GM23338 (cell line): ENCODE measurements at places on chromosomes 13 and 19. TPM values are rescaled to one million over a fixed set of nuclear protein-coding genes. Genes with fewer than 3 reads are reported as not detected.

Gene KLK4
- 0.54 and 0.76 TPM in 2 replicates for total RNA-seq

Gene JOSD2
- total RNA-seq: 1.2 and 5.8 TPM in 2 replicates

- DNase-seq: no peak
- no peaks in the 10 kb centered on the region for H3K36me3 ChIP-seq
- no peaks in the 10 kb centered on the region for H3K27me3 ChIP-seq
- peak overlapping the region; percentile 63 for H3K27ac ChIP-seq
These were observed 932 bp upstream of the TRAPPC2B start for GRCh38 chr19:57362419-57362818.

DNA sequence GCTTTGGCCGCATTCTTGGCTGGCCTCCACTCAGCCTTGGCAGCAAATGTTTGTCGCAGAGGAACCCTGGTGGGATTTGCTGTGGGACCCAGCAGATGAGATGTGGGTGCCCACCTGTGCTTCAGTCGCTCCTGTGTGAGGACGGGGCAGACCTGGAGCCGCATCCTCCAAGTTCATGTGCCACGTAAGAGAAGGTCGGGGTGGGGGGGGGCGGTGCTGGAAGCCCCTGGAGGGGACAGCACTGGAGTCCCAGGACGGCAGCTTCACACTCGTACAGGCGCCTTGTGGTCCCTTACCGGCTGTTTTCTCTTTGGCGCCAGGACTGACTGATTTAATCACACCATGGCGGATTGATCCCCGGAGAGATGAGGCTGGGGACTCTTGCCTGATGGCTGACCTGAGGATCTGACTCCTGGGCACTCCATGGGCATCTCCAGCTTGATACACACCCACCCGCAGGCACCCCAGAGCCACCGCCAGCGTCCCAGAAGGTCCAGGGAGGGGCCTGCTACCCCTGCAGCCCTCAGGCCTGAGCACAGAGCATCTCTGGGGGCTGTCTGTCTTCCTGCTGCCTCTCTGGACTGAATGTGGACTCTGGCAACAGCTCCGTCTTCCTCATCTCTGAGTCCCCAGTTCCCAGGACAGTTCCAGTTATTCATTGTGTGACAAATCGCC, 10.0 kb upstream of the GRTP1 start:
- no peaks in the 10 kb centered on the region for H3K27me3 ChIP-seq
- peaks cover 16% of the 10 kb centered on the region for H3K4me1 ChIP-seq
- H3K4me3 ChIP-seq: no peak overlapping the region
- DNase-seq: no peak

Gene PTPRH
- 0.12 and 2.1 TPM in 2 replicates for total RNA-seq

DNA sequence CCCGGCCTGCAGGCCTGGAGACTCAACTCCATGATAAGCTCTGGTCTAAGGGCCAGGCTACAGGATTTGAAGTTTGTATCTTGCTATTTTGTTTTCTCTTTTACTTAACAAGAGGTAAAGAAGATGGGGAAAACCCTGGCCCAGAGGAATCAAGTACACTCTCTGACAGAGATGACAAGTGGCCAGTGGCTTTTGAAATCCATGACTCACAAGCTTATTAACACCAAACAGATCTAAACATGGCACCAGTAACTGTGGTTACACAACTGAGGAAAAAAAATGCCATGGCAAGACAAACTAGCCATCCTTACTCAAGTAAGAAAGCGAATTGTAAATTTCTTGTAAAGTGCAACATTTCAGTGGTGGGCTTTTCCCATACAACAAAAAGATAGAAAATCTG, 72.6 kb upstream of the SERTM1 start:
- H3K27me3 ChIP-seq: no peaks in the 10 kb centered on the region
- no peaks in the 10 kb centered on the region for H3K36me3 ChIP-seq
- H3K4me1 ChIP-seq: peaks cover 4% of the 10 kb centered on the region; the same call in 1 of the 2 replicates
- no peak overlapping the region for H3K27ac ChIP-seq

Gene CCL25
- 0.52 TPM in 1 of 2 replicates, not detected in the other for total RNA-seq
